HT-29 (cell line): ENCODE measurements at places on chromosomes 2 and 18.

DNA sequence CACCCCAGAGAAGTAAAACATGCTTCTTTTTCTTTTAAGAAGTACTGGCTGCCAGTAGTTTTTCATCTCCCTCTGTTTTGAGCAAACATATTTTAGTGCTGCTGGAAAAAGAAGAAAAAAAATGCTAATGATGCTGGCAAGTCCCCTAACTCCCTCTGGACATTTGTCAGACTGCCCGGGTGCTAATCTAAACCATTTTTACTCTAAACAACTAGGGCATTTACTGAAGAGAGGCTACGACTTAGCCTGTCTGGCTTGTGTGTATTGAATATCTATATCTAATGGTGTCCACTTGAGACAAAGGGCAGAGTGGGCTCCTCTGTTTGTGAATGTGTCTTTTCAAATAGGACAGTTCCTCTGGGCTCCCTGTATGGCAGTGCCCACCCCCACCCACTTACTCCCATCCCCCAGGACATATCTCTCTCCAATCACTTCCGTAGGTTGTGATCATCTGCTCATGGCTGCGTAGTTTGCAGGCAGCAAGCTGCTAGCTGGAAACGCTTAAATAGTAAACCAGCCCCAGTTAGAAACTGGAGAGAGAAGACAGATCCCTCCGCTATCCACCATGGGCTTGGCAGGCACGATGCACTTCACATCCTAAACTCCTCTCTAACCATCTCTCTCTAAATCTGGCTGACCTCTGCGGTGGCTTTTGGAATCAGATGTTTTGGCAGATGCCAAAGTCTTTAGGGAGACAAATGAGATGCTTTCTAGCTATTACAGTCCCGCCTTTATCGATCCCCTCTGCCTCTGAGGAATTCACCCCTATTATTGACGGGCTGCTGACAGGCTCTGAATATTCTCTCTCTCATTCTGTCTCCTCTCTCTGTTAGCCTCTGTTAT, 58.3 kb downstream of the DOCK10 start:
- DNase-seq, result no peak

GRCh38 chr2:64402876-64403275, 51.1 kb upstream of the LGALSL start:
- DNase-seq, result peak; percentile 50

DNA sequence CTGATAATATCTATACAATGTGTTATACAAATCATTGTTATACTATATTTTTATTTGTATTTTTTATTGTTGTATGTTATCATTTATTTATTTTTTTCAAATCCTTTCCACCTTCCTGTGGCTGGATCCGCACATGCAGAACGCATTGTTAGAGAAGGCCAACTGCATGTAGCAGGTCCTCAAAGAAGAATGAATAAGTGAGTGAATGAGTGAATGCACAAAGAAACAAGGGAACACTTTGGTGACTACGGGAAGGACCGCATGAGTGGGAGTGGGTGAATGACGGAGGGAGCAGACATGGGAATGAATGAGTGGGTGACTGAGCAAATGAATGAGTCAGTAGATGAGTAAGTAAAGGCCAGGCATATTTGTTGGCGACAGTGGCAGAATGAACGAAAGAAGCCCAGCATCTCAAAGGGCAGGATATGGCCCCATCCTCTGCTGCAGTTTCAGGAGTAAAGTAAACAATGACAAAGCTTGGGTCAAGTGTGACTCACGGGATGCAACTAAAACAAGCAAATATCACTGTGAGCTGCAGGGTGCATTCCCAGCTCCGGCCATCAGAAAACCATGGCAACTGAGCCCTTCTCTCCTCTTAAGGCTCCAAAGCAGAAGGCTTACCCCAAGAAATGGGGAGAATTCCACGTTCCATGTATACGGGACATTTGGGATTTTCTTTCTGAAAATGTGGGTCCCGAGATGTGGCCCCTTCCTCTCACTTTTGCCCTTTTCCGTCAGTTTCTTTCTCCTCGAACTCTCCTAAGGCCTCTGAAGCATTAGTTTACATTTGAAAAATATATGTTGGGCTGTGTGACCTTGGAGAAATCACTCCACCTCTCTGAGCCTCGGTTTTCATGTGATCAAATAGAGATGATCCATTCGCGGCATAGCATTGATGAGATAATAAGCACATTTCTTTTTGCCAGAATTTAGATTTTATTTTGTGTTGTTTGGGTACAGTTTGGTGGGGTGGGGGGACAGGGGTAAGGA, 24.5 kb downstream of the KCNF1 start:
- DNase-seq, result peak; percentile 72

DNA sequence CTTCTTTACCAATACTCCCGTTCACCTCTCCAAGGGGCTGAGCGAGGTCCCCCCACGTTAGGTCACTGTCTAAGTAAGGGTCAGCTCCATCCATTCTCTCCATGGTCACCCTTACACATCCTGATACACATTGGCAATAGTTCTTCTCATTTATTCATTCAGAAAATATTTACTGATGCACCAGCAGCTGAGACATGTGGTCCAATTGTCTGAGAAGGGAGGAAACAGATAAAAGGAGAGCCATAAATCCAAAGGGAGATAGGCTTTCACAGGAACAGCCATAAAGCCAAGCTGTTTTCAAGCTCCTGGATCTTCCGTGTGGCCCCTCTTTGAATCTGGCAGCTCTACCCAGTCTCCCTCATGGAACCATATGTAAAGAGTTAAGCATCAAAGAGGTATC, 121.2 kb downstream of the TXNL1 start:
- DNase-seq, result no peak

DNA sequence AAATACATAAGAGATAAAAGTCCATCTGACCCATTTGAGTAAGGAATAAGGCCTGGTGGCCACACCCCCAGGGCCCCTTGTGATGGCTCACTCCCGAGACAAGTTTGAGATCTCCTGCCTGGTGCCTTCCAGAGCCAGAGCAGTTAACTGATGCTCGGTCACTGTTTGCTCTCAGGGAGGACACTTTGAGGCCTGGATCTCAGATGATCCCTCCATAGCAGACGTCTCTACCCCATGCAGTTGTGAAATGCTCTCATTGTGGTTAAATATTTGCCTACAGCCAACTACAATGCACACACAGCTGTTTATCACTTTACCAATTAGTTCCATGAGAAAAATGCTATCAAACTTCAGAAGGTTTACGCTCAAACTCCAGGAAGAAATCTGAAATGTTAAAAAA, 12.3 kb downstream of the GYPC start:
- no peak for DNase-seq
